ENCODE measurements at places on chromosomes 4 and X. TPM values are rescaled to one million over a fixed set of nuclear protein-coding genes. Genes with fewer than 3 reads are reported as not detected.
A peak's percentile ranks its signal among the peaks of the same experiment; 100 is the strongest.

AMER1 gene
- total RNA-seq: 7.3 TPM

PABPC1L2A gene
- not detected for total RNA-seq

TRAM1L1 gene
- total RNA-seq: not detected

DNA sequence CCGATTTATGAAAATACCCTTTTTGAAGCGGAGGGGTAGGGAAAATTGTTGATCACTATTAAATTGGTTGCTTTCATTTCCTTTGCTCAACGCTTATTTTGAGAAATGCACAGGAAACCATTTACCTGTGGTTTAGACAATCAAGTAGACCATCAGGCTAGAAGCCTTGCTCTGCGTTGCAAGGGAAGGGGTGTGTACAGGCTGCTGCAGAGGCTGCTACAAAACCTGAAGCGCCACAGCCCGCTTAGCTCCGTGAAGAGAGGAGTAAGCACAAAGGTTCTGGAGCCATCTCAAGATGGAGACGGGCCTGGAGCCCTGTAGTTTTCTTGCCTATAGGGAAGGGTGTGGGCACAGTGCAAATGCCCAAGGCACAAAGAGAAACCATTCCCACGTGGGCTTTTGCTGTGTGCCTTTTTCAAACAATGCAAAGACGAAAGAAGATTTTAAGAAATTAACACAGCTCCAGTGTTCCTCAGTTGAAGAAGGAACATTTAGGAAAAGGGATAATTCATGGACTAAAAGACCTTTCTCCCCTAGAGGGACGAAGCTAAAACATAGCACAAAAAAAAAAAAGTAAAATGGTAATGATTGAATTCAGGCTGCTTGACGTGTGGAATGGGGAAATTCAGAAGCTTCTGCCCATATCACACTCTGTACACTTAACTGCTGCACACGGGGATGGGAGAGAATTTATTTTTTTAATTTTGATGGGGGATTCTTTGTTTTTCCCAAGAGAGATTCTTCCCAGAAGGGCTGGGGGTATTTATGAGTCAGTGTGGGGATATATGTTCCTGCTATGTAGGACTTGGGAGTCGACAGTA, 3.5 kb downstream of the TMSB4X start:
- DNase-seq: peak; percentile 92

GRCh38 chrX:65841263-65841662, 173.8 kb downstream of the MSN start:
- DNase-seq: no peak

DNA sequence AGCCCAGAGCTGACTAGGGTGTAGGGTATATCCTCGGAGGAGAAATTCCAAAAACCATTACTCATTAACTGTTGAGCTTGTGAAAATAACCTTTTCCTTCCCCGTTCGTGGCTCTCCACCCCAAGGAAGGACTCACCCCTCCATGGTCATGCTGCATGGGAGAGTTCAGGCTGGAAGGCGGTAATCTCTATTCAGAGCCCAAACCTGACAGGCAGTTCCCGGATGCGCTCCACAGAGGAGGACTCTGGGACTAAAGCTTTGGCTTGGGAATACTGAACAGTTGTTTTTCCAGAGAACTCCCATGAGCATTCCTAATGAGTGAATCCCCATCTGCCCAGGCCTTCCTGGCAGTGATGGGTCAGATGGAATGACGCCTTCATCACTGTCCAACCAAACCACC, 125.4 kb downstream of the BCOR start:
- no peak for DNase-seq

All from Peyer's patch (tissue), 4 donors.